ENCODE measurements at places on chromosomes 4 and X.
A peak's percentile ranks its signal among the peaks of the same experiment; 100 is the strongest.

GRCh38 chr4:69057620-69058409 lies 38.5 kb upstream of the UGT2B7 start:
- DNase-seq, result no peak

GRCh38 chr4:93199492-93199891 lies 629.1 kb upstream of the ATOH1 start:
- DNase-seq, result no peak

DNA sequence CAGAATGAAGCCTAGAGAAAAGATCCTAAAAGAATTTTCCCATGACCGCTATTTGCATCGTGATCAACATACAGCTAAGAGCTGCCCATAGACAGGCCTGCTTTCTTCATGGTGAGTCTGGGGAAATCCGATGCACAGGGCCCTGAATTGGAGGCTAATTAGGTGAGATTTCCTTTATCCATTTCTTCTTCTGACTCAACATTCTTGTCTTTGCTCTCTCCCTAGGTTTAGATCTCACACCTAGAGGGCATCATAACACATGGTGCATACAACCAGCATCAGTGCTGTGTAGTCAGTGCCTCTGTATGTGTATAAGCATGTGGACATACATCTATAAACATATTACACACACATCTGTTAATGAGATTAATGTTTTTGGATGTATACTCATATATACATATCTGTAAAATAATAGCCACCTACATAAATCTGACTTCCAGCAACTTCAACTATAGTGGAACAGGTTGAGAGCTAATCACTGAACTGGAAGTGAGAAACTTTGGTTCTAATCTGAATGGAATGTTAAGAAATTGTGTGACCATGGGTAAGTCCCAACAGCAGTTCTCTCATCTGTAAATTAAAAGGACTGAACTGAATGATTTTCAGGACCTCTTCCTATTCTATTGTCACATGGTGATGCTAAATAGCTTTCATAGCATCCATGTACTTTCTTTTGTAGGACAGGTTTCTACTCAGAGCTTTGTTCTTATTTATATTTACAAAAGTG lies 17.5 kb downstream of the GATB start:
- no peak for DNase-seq

DNA sequence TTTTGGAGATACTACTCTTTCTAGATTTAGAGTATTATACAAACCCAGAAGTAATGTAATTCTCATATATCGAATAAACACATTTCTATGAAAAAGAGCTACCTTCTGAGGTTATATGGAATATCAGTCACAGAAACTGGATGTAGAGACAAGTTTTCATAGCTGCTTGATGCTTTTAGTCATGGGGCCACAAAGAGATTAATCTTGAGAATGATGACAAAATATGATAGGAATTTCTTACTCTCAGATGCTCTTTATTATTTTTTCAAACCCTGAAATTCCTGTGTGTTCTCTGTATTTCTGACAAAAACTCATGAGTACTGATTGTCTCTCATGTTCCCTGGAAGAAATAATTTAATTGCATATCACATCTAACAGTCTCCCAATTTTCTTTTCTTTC lies 662.5 kb downstream of the RAPGEF2 start:
- no peak for DNase-seq

- DNase-seq, result peak; percentile 37
Measured at GRCh38 chr4:1981251-1982058, 27.3 kb downstream of the NELFA start.

- no peak for DNase-seq
Measured at GRCh38 chrX:101764538-101764937, 104.9 kb upstream of the ARMCX2 start.

GRCh38 chr4:130186931-130187330 lies 1091.0 kb downstream of the C4orf33 start:
- DNase-seq, result no peak

- no peak for DNase-seq
Measured at GRCh38 chrX:44506678-44507077, 36.0 kb downstream of the FUNDC1 start.

GRCh38 chrX:150038986-150039599 lies 100.8 kb upstream of the EOLA2 start:
- DNase-seq, result no peak

Measured in RWPE2 (cell line).